ENCODE measurements at places on chromosomes 5 and 9.

DNA sequence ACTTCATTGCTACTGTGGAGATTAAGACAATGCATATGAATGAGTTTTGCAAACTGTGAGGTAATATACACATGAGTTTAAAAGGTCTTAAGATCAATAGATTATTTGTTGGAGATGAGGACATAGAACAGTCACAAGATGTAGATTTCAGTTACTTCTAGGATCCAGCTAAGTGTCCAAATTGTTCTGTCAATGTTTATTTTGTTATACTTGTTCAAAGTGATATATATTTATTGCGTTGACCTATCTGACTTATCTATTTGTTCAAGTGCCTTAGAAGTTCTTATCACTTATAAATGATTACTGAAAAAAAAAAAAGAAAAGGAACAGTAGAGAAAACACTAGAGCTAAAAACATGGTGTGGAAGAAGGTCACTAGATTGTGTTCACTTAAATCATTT, 75.6 kb upstream of the GRIN3A start:
- DNase-seq = no peak

- DNase-seq = no peak
These were observed 481.7 kb upstream of the KLF4 start for GRCh38 chr9:107971241-107971640.

DNA sequence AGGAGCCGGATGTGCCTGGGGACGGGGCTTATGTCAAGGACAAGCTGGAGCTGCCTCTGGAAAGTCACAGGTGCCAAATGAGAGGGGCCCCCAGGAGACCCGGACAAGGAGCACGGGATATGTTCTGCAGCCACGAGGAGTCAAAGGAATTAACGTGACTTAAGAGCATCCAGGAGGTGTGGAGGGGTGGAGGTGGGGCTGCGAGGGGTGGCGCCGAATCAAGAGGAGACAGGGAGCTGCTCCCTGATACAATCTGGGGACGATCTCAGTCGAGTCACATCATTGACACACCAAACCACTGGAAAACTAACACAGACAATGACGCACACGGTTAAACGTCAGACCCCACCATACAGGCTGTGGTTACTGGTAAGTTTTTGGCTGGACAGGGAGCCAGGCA, 10.4 kb downstream of the CCDC127 start:
- no peak for DNase-seq

DNA sequence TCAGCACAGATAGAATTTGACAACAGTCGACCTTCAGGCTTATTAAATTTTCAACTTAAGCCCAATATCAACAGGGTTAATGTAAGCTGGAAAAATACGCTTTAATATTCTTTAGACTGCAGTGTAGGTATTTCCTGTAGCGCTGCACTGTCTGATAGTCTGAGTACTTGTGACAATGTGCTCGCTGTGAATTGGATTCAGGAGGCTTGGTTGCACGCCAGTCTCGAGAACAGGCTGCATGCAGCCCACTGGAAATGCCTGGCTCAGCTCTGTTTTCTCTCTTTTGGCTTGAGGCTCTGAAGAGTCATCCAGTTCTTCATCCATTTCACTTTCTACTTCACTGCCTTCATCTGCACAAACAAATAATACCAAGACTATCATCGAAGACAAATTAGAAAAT, 300.9 kb downstream of the RFX3 start:
- DNase-seq = no peak

DNA sequence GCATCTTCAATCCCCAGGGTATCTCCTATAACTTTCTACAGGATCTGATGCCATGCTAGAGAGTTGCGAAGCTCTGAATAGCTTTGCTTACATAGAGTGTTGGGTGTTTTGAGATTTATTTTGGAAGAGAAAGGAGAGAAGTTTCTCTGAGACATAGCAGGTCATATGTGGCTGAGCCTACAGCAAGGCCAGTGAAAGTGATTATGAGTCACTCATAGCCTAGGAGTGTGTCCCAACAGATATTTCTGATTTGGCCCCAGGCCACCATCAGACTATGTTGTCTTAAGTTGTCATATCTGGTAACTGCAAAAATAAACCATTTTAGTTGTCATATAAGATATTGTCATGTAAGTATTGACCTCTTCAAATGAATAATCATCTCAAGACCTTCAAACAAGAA, 132.0 kb upstream of the RAI14 start:
- DNase-seq = no peak

Data from prostate gland (tissue), 2 donors.